Epithelial cell of esophagus (primary cell): ENCODE measurements at places on chromosomes 12 and 14.
A peak's percentile ranks its signal among the peaks of the same experiment; 100 is the strongest.

- peak; percentile 68 for DNase-seq
These were observed 69.1 kb upstream of the NAP1L1 start for GRCh38 chr12:76153616-76154015.

DNA sequence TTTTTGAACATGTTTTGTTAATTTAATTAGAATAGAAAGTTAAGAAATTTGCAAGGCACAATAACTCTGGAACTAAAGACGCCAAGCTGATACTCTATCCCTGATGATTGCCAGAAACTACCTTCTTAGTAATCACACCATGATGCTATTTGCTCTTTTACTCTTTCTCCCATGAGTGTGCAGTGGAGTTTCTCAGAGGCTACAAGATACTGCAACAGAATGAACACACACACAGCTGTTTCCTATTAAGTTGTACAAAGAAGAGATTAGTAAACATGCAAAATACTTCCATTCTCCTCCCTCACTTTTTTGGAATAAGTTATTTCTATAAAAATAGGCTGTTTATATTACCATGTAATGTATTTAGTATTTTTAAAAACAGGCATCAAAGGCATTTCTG lies 1367.5 kb downstream of the AACS start:
- no peak for DNase-seq

- DNase-seq: no peak
These were observed 638 bp downstream of the PLEKHG3 start for GRCh38 chr14:64704743-64705380.

- peak; percentile 73 for DNase-seq
These were observed 171.1 kb downstream of the DACT1 start for GRCh38 chr14:58808828-58809227.

GRCh38 chr14:92264195-92264594 lies 58.8 kb upstream of the SLC24A4 start:
- DNase-seq: no peak

DNA sequence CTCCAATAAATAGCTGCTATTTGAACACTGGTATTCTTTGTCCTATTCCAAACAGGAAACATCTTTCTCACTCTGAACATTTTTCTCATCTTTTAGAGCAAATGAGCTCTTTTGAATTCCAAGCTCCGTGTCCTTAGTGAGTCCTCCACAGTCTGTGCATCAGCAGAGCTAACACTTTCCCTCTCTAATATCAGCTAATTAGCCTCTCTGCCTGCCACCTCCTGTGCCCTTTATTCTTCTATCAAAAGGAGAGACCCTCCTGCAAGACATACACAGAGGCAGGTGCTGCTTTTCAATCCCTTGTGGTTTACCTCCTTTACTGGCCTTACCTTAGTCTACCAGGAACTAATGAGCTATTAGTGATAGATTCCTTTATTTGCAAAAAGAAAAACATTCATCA lies 178.5 kb downstream of the SLC35F4 start:
- DNase-seq: no peak

DNA sequence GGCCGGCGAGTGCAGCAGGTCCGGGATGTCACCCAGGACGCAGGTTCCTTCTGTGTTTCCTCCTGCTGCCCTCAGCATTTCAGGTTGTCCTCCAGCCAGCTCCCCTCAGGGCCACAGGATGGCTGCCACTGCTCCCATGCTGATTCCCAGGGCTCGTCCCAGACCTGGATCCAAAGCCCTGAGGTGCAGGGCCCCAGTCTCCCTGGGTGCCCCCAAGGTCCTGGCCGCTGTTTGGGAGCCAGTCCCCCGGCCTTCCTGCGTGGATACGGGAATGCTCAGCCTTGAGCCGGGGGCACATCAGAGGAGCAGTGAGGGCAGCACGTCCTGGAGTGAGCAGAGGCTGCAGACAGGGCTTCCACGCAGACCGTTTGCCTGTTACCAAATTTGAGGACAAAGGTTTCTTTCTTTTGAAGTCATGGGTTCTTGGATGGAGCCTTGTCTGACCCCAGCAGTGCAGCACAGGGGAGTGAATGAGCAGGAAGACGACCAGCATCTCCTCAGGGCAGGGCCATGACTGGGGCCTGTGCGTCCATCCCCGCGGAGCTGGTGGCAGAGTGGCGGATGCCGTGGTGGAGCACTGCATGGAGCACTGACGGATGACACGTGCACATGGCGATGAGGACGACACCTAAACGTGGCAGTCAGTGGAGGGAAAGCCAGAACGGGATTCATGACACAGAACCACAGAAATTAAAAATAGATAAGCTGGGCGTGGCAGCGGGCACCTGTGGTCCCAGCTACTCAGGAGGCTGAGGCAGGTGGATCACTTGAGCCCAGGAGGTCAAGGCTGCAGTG lies 12.5 kb upstream of the CACNA2D4 start:
- no peak for DNase-seq

GRCh38 chr12:130375296-130376287 lies 37.9 kb downstream of the PIWIL1 start:
- no peak for DNase-seq

- DNase-seq: peak; percentile 92
These were observed 65.6 kb upstream of the PTGR2 start for GRCh38 chr14:73785834-73786635.

DNA sequence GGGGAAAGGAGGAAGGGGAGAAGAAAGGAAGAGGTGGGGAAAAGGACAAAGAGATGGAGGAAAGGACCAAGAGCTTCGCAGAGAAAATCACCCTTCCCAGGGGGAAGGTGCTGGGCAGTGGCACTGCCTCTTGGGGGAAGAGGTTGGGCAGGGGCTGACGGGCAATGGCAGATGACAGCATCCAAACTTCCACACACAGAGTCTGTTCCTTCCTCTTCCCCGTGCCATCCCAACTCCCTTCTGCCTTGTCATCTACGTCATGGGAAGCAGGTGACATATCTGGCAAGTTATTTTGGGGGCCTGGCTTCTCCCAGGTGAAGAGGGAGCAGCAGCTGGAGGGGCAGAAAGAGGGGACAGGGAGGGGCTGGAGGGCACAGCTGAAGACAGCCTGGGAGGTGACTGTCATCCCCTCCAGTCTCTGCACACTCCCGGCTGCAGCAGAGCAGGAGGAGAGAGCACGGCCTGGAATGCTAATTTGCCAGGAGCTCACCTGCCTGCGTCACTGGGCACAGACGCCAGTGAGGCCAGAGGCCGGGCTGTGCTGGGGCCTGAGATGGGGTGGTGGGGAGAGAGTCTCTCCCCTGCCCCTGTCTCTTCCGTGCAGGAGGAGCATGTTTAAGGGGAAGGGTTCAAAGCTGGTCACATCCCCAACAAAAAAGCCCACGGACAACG lies 43.9 kb upstream of the IQSEC3 start:
- no peak for DNase-seq

GRCh38 chr12:110577864-110578693 lies 5.0 kb downstream of the PPTC7 start:
- peak; percentile 94 for DNase-seq

GRCh38 chr12:57461276-57461916 lies 1.8 kb downstream of the GLI1 start:
- DNase-seq: peak; percentile 51

- no peak for DNase-seq
These were observed 48.1 kb downstream of the FBXO33 start for GRCh38 chr14:39384177-39384576.

DNA sequence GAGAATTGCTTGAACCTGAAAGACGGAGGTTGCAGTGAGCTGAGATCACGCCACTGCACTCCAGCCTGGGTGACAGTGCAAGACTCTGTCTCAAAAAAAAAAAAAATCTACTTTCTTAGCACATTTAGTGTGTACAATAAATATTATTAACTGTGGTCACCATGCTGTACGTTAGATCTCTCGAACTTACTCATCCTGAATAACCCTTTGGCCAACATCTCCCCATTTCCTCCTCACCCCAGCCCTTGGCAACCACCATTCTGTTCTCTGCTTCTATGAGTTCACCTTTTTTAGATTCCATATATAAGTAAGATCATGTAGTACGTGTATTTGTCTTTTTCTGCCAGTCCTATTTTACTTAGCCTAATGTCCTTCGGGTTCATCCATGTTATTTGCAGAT lies 13.4 kb downstream of the FUT8 start:
- no peak for DNase-seq

- DNase-seq: no peak
These were observed 253.8 kb downstream of the TTC8 start for GRCh38 chr14:89078021-89078795.

DNA sequence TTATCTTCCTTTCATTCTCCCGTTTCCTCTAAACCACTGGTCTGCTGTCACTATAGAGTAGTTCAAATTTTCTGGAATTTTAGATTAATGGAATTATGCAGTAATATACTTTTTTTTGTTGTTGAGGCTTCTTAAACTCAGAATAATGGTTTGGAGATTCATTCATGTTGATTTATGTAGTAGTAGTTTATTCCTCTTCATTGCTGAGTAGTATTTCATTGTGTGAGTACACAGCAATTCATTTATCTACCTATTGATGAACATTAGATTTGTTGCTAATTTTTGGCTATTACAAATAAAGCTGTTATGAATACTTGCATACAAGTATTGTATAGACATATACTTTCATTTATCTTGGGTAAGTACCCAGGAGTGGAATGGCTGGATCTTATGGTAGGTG lies 7.2 kb downstream of the RASSF8 start:
- no peak for DNase-seq

DNA sequence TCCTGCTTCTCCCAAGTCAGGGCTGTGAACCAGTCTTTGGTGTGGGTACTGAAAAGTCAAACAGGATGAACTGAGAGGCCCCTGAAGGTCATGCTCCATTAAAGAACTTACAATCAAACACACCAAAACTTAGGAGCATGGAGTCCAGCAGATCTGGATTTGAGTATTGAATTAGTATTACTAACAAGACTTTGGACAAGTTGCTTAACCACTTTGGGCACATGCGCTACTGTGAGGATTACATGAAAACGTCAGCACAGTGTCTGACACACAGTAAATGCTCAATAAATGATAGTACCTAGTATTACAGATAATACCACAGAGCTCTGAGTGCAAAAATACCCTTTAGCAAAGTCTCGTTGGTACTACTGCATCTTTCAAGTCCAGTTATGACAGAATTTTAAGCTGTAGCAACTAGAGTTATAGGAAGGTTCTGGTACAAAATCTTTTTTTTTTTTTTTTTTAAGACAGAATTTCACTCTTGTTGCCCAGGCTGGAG lies 23.2 kb downstream of the TIMELESS start:
- no peak for DNase-seq

DNA sequence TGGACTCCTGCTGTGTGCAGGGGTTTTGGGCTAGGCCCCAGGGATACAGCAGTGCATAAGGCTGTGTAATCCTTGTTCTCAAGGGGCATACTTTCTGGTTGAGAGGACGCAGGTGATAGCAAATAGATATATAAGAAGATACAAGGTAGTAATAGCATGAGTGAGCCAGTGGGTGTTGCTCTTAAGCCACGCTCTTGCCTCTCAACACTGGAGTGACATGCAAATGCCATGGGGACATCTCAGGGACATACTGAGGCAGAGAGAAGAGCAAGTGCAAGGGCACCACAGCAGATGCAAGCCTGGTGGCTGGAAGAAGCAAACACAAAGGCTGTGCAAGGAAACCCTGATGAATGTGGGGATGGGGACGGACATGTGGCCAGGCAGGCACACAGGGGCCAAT lies 223.3 kb downstream of the CHST11 start:
- DNase-seq: peak; percentile 28

DNA sequence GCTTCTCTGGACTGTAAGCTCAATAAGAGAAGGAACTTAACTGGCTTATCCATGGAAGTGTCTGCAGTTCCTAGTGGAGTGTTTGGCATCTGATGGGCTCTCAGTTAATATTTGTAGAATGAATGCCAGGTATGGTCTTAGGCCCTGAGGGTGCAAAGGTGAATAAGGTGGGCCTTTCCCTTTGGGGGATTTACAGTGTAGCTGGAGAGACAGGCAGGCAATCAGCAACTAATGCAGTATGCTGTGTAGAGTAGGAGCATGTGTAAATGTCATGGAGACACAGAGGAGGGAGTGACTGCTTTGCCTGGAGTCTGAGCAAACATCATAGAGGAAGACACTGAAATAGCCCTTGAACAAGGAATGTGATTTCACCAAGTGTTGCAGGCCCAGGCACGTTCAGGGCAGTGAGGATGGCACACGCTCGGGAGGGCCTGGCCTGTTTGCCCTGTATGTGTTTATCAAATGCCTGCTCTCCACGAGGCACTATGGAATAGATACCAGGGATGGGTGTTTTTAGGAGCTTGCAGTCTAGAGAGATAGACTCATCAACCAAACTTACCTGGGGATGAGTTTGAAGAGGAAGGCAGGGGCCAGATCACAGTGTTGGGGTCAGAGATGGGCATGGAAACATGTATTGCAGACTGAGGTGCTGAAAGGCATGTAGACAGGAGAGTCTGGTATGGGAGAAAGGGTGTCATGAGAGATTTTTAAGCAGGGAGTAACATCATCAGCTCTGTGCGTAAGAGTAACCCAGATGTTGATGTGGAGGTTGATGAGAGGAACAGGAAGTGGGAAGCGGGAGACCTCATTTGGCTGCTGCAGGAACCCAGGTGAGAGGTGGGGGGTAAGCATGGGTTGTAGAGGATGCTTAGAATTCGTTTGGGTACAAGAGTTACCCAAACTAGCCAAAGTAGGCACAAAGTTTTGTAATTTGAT lies 54.1 kb downstream of the PLXNC1 start:
- DNase-seq: peak; percentile 91

GRCh38 chr12:54304187-54304810 lies 3.5 kb upstream of the NFE2 start:
- peak; percentile 82 for DNase-seq

- peak; percentile 14 for DNase-seq
These were observed 6.2 kb upstream of the VDR start for GRCh38 chr12:47910981-47911380.

GRCh38 chr12:55724940-55725309 lies 3.9 kb downstream of the CD63 start:
- DNase-seq: no peak

- no peak for DNase-seq
These were observed 21.0 kb downstream of the TMEM116 start for GRCh38 chr12:111991946-111992345.

DNA sequence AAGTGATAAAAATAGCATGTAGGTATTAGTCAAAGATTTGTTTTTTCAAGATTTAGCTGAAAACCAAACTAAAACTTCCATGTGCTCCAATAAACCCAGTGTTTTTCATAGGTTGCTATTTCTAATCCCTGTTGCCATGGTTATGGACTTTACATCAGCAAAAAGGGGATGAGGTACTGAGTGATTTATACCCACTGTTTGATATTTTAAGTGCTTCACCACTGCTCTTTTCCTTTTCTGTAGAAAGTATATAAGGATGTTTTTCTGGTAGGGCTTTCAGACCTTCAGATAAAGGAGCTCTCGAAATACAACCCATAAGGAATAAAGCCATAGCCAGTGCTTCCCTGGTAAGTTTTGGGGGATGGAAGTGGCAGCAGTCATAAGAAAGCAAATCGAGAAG lies at the start of gene OTOGL:
Gene OTOGL, plus strand, starts transcription at position 279 of the 400 bp plus-strand sequence. CDS start 109,895 bp downstream, outside the sequence.
- DNase-seq: no peak
